ENCODE measurements at places on chromosomes 11 and 22.

DNA sequence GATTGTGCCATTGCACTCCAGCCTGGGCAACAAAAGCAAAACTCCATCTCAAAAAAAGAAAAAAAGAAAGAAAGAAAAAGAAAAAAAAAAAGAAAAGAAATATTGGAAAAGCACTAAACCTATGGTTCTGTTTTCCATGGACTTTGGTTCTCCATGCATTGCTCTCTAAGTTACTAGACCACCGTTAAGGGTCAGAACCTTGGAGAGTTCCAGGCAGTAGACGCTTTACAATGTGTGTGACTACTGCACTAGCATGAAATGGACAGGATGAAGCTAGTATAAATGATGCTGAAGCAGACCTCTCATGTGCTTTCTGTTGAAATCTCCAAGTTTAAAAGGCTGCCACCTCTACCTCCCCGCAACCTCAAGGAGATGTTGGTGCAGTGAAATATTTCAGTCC lies 63.5 kb downstream of the SIK2 start:
- peak; percentile 65 for DNase-seq

DNA sequence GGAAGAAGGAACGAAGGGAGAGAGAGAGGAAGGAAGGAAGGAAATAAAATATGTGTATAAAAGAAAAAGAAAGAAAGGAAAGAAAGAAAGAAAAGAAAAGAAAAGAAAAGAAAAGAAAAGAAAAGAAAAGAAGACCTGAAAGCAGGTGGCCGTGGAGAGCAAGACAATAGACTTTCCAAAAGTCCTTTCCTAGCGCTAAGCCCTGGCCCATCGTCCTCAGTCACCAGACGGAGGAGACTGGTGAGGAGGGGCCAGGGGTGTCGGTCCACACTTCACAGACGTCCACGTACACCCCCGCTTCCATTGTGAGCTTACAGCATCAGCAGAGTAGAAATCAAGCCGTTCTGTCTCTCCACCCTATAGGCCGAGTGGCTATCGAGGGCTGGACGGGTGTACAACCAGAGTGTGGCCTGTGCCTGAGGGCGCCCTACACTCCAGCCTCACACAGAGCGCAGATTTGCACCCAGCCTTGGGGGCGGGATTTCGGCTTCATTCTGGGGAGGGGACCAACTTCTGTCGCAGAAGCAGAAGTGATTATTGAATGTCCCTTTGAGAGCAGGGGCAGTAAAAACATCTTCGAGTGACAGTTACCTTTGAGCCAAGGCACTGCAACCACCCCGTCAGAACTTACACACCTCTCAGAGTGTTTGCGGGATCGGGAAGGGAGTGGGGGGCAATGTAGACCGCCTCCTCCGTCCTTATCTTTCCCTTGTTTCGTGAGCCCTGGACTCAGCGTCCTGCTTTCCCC lies 2.0 kb upstream of the BSX start:
- DNase-seq = no peak

- DNase-seq = no peak
Measured at GRCh38 chr11:46348566-46349401, 1.5 kb downstream of the DGKZ start.

DNA sequence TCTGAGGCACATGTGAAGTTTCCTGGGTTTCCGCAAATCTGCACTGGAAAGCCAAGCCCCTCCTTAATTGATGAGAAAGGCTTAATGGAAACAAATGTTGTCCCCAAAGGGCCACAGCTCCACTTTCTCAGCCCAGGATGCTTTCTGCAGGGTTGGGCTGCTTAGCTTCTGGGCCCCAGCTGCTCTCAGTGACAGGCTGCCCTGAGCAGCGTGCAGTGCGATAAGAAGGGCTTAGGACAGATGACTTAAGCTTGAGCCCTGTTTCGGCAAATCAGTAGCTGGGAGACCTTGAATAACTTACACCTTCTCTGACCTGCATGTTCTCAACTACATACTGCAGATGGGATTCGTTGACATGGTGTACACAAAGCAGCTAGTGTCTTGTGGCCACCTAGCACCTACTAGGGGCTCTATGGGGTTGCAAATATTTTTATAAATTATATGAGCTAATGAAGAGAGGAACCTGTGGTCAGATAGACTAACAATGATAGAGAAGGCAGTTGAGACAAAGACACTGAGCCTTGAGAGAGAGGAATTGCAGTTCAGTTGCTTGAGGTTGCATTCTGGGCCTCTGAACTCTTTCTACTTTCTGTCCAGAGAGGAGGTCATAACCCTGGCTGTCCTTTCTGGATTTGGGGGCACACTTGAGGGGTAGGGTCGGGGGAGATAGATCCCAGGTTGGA lies 11.5 kb downstream of the STX3 start:
- no peak for DNase-seq

GRCh38 chr11:102157219-102157618 lies 47.0 kb downstream of the YAP1 start:
- DNase-seq = no peak

- DNase-seq = no peak
Measured at GRCh38 chr11:64349025-64349387, 9.0 kb downstream of the CCDC88B start.

DNA sequence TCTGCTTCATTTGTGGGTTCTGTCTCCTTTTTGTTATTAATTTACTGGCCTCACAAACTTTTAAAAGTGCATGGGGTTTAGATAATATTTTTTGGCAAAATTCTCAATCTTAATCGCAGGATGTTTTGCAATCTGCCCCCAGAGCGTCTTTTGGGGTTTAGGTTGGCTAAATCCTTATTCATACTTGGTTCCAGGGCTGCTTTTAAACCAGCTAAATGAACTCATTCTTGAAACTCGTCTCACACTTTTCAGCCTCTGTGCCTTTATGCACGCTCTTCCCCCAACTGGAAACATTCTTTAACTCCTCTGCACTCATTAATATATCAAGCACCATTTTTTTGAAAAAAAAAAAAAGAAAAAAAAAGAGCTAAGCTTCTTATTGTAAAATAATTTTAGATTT lies 131.7 kb downstream of the KIF18A start:
- no peak for DNase-seq

DNA sequence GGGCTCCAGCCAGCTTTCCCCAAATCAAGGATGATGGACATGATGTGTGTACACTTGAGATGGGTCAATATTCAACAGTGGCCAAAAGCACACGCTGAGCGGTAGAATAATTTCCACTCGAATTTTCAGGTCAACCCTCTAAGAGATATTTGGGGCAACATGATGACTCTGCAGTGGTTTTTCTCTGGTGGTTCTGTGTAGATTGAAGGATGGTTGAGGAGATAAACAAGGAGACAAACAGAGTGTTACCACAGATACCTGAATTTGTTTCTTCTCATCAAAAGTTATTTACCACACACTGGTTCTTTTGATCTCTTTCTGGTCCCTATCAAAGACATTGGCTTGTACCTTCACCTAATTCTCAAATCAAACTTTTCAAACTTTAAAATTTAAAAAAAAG lies 242.0 kb downstream of the ETS1 start:
- DNase-seq = no peak

- no peak for DNase-seq
Measured at GRCh38 chr22:46147471-46148267, 2.7 kb upstream of the PPARA start.

GRCh38 chr11:72141066-72141465 lies 5.5 kb downstream of the FOLR3 start:
- peak; percentile 71 for DNase-seq

- no peak for DNase-seq
Measured at GRCh38 chr11:120073196-120073595, 64.7 kb downstream of the TRIM29 start.

DNA sequence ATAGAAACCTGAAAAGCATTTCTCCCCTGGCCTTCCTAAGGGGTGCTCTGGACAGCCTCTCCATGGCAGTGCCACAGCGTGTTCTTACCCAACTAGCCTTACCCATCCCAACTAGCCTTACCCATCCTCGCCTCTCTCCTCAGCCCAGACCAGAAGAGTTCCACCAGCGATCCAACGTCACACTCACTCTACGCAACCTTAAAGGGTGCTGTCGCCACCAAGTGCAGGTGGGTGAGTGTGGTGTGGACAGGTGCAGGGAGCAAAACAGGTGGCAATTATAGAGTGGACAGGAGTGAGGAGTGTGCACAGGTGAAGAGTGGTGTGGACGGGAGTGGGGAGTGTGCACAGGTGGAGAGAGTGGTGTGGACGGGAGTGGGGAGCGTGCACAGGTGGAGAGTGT lies 17.8 kb downstream of the TMEM121B start:
- DNase-seq = no peak

DNA sequence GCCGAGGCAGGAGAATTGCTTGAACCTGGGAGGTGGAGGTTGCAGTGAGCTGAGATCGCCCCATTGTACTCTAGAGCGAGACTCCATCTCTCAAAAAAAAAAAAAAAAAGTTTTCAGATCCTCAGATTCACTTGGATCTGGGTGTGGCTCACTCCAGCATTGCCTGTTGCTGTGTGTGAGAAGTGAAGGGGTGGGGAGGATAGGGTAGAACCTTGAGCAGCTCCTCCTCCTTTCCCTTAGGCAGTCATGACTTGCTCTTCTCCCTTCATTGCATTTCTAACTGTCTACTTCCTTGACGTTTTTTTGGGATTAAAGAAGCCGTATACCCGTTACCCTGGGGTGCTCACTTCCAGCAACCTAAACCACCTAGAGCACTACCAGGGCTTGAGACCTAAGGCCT lies 63.1 kb upstream of the YWHAH start:
- no peak for DNase-seq

GRCh38 chr11:9527481-9528135 lies 45.9 kb upstream of the WEE1 start:
- DNase-seq = no peak

- no peak for DNase-seq
Measured at GRCh38 chr22:19352217-19352616, 60.7 kb upstream of the CLTCL1 start.

GRCh38 chr11:35111161-35112055 lies 27.6 kb upstream of the CD44 start:
- DNase-seq = peak; percentile 47

All from HTR-8/SVneo (cell line).